ENCODE measurements at places on chromosomes 1 and 21.
A peak's percentile ranks its signal among the peaks of the same experiment; 100 is the strongest.

DNA sequence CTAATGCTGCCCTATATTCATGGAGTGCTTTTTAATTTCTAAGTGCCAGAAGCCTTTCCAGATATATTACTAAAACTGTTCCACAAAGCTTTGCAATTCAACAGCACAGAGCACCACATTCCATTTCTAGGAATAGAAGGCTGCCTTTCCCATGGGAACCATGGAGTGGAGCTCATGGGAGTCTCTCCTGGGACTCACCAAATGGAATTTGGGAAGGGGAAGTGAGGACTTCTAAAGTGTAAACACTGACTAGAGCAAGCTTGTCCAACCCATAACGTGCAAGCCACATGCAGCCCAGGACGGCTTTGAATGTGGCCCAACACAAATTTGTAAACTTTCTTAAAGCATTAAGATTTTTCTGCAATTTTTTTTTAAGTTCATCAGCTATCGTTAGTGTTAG lies 190.4 kb upstream of the TNR start:
- no peak for DNase-seq

DNA sequence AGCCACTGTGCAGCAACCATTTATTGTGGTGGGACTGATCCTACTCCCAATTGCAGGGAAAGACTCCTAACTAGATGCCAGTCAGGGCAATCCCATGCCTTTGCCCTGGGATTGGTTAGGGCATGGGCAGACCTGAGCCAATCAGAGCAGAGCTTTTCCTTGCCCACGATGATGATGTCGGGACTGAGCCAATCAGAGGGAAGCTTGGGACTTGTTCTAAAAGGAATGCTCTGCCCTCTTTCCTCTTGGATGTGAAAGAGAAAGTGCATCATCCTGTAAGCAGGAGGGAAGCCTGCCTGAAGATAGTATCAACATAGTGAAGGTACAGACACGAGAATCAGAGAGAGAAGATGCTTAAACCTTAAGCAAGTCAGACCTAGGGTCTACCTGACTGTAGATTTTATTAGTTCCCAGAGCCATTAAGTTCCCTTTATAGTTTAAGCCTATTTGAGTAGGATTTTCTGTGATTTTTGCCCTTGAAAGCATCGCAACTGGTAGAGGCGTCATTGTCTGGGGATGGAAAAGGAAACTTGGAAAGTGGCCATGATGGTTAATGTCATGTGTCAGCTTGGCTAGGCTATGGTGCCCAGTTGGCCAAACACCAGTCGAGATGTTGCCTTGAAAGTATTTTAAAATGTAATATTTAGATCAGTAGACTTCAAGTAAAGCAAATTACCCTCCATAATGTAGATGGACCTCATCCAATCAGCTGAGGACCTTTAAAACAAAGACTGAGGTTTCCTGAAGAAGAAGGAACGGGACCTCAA lies 19.9 kb downstream of the IRF2BP2 start:
- no peak for DNase-seq

GRCh38 chr21:44780137-44780502 lies 21.5 kb downstream of the UBE2G2 start:
- DNase-seq, result no peak

DNA sequence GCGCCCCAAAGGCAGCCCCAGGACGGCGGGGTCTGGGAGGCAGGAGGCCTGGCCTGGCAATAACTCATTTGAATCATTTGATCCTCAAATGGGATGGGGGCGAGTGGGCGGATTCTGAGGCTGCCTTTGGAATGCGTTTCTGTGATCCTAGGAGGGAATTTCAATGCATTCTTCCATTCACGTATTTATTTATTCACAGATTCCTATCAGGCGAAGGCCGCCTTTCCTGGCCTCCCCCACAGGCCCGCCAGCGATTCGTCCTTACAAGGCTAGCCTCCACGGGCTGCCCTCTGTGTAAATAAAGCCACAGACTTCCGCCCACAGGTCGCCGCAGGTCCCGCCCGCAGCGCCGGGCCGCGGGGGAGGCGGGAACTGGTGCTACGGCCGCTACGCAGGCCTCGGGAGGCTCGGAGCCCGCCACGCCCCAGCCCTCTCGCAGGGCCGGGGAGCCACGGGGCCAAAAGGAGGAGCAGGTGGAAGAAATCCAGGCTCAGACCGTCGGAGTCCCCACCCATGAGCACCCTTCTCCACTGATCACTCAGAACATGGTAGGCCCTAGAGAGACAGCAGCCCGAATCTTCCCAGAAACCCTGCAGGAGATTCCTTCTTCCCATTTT lies 31.3 kb upstream of the JUN start:
- DNase-seq, result peak; percentile 43

All from activated gamma-delta T cell treated with Interleukin-2 at 50 U/mL for 16 hours (primary cell).